DMS153 (cell line): ENCODE measurements at places on chromosomes 6 and 20.
A peak's percentile ranks its signal among the peaks of the same experiment; 100 is the strongest.

GRCh38 chr6:115898246-115898645 is 162.4 kb downstream of the FRK start:
- no peak for DNase-seq

DNA sequence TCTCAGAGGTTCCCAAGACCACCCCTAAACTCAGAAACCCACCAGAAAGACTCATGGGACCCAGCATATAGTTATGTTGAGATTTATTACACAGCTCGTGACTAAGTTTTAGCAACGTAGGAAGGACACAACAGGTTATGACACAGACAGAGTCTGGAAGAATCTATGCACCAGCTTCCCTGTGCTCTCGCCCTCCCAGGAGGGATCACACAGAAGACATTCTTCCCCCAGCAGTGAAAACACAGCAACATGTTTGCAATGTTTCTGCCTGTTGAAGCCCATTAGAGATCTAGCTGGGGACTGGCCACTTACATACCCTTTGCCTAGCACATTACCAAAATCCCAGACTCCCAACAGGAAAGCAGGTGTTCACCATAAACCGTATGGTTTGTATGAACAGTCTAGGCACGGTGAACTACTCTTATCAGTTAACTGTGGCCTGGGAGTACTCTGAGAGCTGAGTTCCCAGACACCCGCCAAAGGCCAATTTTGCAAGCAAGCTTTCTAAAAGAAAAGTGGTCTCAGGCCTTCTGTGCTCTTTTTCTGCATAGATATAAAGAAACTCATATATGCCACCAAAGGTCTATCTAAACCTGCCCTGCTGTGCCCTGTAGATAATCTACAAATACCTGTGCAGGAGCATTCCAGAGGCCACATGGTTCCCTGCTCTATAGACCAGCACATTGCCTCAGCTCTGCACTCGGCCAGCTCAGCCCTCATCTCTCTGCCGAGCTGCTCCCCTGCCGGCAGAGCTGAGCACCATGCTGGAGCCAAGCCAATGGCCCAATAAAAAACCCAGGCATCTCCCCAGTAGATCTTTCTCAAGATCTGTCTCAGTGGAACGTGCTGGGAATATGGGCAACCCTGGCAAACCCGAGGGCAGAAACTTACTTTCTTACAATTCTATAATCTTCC is 69.6 kb upstream of the SMIM28 start:
- DNase-seq, result no peak

- DNase-seq, result no peak
Measured at GRCh38 chr6:41200901-41201763, at the start of gene TREML2. Gene TREML2 (minus strand): TSS chr6:41201149. CDS start chr6:41201008, 141 bp downstream.

- DNase-seq, result no peak
Measured at GRCh38 chr20:4997222-4997621, 4.1 kb downstream of the SLC23A2 start.

GRCh38 chr6:110826236-110827129 is 11.2 kb upstream of the CDK19 start:
- DNase-seq, result no peak

GRCh38 chr6:144666781-144667180 is 381.6 kb downstream of the UTRN start:
- DNase-seq, result no peak

DNA sequence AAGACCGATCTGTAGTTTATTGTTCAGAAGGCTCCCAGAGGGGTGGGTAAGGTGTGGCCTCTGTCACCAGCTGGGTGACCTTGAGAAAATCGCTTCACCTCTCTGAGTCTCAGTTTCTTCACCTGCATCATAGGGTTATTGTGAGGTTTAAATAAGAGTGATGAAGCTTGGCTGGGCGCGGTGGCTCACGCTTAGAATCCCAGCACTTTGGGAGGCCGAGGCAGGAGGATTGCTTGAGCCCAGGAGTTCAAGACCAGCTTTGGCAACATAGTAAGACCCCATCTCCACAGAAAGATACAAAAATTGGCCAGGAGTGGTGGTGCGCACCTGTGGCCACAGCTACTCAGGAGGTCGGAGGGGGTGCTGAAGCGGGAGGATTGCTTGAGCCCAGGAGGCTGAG is 36.0 kb downstream of the VSTM2L start:
- DNase-seq, result no peak

DNA sequence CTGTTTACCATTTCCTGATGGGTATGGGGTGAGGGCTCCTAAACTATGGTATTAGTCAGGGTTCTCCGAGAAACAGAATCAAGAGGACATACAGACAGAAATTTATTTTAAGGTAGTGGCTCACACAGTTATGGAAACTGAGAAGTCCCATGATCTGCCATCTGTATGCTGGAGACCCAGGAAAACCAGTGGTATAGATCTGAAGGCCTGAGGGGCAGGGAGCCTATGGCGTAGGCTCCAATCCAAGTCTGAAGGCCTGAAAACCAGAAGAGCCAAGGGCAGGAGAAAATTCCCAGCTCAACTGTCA is 93.6 kb downstream of the ANKRD6 start:
- no peak for DNase-seq

GRCh38 chr6:130434174-130434873 is 68.5 kb downstream of the TMEM200A start:
- no peak for DNase-seq

GRCh38 chr6:138728662-138729061 is 44.9 kb upstream of the CCDC28A start:
- no peak for DNase-seq

DNA sequence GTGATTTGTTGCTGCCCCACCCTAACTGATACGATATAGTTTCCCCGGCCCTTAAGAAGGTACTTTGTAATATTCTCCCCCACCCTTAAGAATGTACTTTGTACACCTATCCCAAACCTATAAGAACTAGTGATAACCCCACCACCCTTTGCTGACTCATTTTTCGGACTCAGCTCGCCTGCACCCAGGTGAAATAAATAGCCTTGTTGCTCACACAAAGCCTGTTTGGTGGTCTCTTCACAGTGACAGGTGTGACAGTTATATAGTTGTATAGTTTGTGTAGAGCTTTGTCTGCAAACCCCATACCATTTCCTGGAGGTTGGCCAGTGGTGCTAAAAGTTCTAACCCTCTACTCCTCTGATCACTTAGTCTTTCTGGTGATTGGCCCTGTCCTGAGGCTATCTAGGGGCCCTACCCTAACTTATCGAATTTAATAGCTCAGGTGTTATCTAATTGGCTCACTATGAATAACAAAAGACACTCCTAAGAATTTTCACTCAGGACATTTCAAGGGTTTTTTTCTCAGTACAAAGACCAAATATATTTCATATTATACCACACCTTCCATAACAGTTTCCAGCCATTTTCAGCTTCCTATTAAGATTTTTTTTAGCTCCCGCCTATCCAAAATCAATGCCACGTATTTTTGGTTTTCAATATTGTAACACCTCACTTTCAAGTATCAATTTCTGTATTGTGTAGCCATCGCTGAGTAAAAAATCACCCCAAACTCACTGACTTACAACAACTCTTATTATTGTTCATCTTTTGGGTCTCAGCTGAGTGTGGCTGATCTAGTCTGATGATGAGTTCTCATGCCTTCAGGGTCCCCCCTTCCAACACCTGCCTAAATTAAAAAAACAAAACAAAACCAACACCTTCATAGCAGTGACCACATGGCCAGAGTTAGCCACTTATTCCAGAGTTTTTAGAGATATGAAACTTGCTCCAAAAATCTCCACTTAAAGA is 9.8 kb upstream of the BTN1A1 start:
- DNase-seq, result no peak

- no peak for DNase-seq
Measured at GRCh38 chr6:134840086-134840867, 109.6 kb downstream of the ALDH8A1 start.

GRCh38 chr6:138833816-138834539 is 38.1 kb downstream of the ECT2L start:
- DNase-seq, result peak; percentile 65

- no peak for DNase-seq
Measured at GRCh38 chr6:158780246-158780884, 38.8 kb downstream of the EZR start.

DNA sequence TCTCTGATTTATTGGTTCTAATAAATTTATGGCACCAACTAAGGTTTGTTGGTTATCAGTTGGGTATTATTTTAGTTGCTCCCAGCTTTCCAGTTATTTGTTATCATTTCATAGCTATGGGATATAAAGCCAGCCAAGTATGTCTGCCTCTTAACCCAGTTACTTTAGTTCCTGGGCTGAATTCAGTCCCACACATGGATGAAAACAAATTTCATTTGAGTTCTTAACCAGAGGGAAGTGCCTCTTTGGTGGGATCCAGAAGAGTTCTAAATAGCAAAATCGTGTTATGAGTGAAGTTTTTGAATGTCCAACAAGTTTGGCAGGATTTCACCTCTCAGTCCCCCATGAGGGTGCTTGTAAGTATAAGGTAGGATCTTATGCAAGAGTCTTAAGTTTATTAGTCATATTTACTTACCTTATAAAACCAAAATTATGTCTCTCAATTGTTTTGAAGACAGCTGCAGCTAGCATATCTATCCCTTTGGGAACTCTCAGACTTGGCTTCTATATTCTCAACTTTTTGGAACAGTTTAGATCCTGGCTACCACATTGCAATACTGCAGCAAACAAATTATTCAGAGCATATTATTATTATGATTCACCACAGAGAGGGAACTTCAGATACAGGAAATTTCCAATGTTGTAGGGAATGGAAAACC is 683.6 kb downstream of the BCKDHB start:
- no peak for DNase-seq

DNA sequence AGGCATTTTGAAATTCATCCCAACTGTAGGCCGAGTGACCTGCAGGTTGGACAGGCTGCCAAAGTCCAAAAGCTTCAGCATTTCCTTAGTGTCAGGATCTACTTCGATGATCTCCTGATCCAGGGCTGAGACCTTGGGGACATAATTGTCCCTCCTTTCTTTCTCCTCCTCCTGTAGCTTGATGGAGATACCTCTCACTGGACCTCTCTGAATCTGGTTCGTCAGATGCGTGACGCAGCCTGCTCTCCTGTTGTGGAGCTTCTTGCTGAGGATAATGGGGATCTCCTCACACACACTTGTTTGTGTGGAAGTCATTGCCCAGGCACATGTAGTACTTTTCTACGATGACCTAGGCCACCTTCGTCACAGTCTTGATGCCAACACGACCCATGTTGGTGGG is 1.5 kb upstream of the MAS1L start:
- no peak for DNase-seq

GRCh38 chr6:128131036-128131435 is 230.2 kb upstream of the THEMIS start:
- no peak for DNase-seq

DNA sequence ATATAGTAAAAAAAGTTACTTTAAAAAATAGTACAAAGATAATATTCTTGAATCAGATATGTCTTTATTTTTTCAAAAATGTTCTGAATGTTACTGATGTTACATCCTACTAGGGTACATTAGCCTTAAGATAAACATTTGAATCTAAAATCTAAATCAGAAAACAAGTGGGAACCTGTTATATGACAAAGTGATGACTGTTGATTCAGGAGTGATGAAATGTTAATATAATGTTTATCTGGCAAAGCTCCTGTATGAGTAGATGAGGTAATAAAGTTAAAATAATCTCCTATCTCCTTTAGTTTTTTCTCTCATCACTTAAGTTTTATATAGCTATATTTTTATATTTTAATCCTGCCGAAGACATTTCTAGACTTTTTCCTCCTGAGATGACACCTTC is 4.2 kb downstream of the DOP1A start:
- no peak for DNase-seq

DNA sequence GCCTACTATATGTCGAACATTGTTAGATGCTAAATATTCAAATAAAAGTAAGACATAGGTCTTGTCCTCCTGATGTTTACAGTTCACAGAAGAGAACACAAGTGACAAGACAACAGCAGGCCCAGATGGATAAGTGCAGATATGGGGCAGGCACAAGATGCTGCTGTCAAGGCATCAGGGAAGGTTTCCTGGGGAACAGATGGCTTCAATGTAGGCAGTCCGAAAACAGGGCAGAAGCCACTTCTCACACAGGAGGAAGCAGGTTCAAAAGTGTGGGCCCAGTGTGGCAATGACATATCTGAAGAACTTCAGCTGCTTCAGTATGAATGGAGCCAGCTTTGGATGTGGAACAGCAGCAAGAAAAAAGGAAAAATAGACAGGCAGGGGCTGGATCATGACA is 32.5 kb downstream of the HLA-DPB1 start:
- DNase-seq, result no peak

- no peak for DNase-seq
Measured at GRCh38 chr6:33160728-33161344, 31.4 kb downstream of the COL11A2 start.

DNA sequence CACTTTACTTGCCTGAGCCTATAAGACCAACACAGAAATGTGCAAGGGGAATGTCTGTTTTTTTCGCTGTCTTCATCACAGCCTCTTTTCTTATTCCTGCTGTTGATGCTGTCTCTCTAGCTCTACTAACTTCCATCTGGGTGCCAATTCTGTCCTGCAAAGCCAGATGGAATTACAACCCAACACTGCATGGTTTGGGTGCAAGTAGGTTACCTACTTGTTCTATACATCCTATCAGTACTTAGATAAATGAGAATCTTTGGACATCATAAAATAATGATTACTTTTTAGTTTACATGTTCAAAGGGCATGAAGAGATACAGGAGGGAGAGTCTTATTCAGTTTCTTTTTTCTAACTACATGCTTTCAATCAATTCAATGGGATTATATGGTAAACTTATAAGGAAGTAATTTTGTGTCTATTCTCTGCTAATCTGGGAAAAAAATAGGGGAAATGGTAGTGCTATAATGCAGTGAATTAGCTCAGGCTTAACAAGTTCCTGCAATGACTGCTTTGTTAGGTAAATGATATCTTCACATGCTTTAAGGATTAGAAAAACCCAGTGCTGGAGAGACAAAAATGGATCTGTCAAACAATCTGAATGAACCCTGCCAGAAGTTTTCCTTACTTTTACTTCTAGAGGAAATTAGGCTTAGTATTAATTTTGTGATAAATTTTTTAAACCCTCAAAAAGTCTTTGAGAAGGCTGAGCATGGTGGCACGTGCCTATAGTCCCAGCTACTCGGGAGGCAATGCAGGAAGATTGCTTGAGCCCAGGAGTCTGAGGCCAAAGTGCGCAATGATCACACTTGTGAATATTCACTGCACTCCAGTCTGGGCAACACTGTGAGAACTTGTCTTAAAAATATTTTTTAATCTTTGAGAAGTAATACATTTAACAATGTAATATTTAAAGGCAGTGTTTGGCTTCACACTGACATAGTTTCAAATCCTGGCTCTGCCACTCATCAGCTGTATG is 86.5 kb upstream of the E2F3 start:
- DNase-seq, result no peak

GRCh38 chr6:170459451-170459850 is 93.7 kb downstream of the PSMB1 start:
- no peak for DNase-seq

DNA sequence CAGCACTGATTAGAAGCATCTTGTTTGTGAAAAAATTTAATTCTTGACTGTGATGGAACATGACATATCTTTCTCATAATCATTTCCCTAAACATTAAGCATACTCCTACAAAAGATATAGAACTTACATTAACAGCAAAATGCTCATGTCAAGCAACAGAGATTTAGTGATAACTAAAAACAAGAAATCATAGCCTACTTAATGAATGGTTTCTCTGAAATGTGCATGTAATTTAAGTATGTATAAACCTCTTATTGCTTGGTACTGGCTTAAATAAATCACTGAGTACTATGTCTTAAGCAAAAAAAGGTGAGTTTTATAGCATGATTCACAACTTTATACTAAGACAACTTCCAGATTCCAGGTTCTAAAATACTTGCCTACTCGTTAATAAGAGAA is 9.3 kb downstream of the ROMO1 start:
- no peak for DNase-seq
